ENCODE measurements at places on chromosomes 16 and 17.
A peak's percentile ranks its signal among the peaks of the same experiment; 100 is the strongest.

GRCh38 chr17:78735832-78736525 lies 46.1 kb downstream of the CYTH1 start:
- no peak for DNase-seq

DNA sequence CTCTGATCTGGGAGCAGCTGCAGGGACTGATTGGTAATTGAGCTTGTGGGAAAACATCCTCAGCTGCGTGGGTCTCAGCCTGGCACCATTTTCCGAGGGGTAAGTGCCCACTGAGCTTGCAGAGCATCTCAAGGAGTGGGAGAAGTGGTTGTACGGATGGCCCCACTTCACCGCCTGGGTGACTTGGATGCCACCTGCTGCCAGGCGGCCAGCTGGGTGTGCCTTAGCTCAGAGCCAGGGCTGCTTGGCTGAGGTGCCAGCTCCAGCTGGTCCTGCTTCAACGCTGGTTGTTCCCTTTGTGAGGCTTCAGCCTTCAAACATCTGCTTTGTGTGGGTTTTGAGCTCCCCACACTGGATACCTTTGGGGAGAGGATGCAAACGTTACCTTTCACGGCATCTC lies 482.7 kb upstream of the EEF2KMT start:
- no peak for DNase-seq

- DNase-seq = no peak
These were observed 9.4 kb upstream of the TOM1L1 start for GRCh38 chr17:54891176-54891821.

- DNase-seq = no peak
These were observed 75.8 kb downstream of the MRC2 start for GRCh38 chr17:62703261-62703775.

DNA sequence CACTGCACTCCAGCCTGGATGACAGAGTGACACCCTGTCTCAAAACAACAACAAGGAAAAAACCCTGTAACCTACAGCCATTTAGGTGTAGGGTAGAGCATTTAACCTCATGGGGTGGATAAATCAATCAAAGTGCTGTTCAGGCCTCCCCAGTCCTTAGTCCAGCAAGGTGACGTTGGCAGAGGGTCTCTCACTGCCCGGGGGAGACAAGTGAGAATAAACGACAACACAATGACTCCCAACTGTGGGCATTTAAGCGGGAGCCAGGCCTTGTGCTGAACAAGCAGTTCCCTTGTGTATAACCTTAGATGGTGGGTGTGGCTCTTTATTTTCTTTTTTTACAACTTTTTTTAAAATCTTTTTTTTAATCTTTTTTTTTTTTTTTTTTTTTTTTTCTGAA lies 29.3 kb downstream of the TMEM92 start:
- no peak for DNase-seq

DNA sequence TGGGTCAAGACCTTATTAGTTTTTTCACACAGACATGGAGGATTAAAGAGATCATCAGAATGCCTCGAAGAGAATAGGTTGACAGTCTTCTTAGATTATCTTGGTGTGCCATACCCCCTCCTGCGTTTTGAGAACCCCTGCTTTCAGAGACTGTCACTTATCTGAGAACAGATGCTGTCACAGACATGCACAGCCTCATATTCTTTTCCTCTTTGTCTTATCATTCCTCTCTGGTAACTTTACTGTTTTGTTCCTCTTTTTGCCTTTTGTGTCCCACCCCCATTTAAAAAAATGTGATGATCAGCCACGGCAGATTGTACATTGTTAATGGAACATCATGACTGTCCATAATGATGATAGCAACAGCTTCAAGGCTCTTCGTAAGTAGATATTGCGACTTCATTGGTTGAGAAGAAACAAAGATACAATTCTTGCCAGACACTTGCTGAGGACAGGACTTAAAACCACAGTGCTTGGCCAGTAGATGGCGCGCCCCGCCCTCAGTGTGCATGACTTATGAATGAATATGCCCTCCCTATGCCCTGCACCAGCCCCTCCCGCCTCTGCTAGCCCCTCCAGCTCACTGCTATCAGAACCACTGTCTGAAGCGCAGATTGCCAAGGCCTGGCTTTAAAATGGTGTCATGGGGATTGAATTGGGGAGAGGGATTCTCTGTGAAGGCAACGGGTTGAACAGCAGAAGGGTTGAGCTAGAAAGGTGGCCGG lies 2.6 kb upstream of the PITPNC1 start:
- DNase-seq = peak; percentile 92

- DNase-seq = peak; percentile 77
These were observed 3.5 kb downstream of the ZFPM1 start for GRCh38 chr16:88456356-88457292.

- no peak for DNase-seq
These were observed 11.6 kb downstream of the PALB2 start for GRCh38 chr16:23629516-23629915.

GRCh38 chr16:86044881-86045590 lies 146.1 kb downstream of the IRF8 start:
- DNase-seq = peak; percentile 61

- DNase-seq = no peak
These were observed 391.4 kb downstream of the UTP18 start for GRCh38 chr17:51651513-51652298.

DNA sequence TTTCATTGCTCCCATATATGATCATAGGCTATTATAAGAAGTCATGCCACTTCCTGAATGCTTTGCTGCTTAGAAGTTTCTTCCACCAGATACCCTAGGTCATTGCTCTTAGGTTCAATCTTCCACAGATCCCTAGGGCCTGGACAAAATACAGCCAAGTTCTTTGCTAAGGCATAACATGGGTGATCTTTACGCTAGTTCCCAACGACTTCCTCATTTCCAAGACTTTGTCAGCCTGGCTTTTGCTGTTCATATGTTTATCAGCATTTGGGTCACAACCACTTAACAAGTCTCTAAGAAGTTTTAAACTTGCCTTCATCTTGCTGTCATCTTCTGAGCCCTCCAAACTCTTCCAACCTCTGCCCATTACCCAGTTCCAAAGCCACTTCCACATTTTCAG lies 20.1 kb upstream of the DLX3 start:
- no peak for DNase-seq

DNA sequence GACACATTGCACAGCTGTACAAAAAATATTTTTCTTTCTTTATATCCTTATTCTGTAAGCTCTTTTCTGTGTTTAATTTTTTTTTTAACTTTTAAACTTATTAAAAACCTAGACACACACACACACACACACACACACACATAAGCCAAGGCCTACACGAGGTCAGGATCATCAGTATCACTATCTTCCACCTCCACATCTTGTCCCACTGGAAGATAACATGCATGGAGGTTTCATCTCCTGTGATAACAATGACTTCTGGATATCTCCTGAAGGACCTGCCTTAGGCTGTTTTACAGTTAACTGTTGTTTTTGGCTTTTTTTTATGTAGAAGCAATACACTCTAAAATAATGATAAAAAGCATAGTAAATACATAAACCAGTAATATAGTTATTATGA lies 71.2 kb downstream of the TNRC6C start:
- no peak for DNase-seq

- no peak for DNase-seq
These were observed 77.1 kb downstream of the MMD start for GRCh38 chr17:55344514-55344997.

GRCh38 chr16:20620770-20621169 lies 44.6 kb upstream of the ACSM2B start:
- DNase-seq = no peak

DNA sequence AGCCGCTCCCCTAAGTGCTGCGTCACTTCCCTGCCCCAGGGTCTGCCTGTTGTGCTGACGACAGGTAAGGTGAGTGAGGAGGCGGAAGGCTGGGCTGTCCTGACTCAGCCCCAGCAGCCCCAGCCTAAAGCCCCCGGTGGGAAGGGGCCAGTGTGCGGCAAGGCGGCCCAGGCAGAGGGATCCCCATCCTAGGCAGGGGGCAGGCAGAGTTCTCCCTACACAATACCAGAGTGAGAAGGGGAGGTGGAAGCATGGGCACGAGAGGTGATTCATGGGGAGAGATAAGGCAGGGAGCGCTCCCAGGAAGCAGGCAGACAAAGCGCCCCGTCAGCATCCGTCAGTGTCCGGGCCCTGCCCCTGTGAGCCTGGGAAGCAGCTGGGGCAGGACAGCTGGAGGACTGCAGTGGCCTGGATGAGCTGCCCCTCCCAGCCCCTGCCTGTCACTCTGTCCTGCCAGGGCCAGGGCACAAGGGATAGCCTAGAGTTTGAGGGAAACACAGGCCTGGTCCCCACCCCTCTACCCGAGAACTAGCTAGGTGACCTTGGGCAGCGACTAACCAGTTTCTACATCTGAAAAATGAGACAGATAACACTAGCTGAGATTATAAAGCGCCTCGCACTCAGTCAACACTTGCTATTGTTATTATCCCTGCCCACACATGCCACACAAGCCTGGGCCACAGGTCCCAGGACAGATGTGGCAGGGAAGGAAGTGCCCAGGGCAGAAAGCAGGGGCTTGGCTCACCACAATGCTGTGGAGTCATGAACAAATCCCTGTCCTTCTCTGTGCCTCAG lies 3.8 kb downstream of the FAM83G start:
- no peak for DNase-seq

- DNase-seq = no peak
These were observed 4.2 kb downstream of the CLCN7 start for GRCh38 chr16:1470481-1471251.

GRCh38 chr16:1794908-1795666 lies 1.6 kb upstream of the IGFALS start:
- DNase-seq = no peak

Data from activated CD8-positive, alpha-beta memory T cell treated with anti-CD3 and anti-CD28 coated beads, Interleukin-2, amount 50 U/mL, for 48 hours (primary cell).